ENCODE measurements at places on chromosomes 7 and 10.

DNA sequence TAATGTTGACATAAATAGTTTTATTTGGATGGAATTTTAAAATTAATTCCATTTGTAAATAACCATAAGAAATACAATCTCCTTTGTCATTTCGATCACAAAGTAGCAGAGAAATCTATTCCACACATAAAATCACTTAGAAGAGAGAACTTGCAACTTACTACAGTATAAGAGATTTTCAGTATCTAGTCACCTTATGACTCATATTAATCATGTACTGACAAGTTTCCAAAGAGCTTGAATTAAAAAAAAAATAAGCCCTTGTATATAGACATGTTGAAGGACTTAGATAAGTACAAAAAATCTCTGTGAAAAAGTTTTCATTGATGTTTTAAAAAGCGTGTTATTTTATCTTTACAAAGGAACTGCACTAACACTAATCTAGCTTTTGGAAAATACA lies 207.1 kb upstream of the ETV1 start:
- DNase-seq, result no peak

DNA sequence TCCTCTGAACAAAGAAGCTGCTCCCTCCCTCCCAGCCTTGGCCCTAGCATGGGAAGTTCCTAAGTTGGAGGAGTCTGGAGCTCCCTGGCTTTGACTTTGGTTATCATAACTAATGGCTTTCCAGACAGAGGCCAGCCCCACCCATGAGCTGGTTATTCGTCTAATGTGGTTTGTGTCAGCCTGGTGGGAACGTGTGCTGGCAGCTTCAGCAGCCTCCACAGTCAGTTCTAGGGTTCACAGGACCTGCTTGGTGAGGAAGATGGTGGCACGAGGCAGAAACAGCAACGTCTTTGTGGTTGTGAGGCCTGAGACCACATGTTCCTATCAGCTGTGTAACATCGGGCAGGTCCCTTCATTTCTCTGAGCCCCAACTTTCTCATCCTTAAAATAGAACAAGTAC lies 103.1 kb downstream of the PAXIP1 start:
- no peak for DNase-seq

DNA sequence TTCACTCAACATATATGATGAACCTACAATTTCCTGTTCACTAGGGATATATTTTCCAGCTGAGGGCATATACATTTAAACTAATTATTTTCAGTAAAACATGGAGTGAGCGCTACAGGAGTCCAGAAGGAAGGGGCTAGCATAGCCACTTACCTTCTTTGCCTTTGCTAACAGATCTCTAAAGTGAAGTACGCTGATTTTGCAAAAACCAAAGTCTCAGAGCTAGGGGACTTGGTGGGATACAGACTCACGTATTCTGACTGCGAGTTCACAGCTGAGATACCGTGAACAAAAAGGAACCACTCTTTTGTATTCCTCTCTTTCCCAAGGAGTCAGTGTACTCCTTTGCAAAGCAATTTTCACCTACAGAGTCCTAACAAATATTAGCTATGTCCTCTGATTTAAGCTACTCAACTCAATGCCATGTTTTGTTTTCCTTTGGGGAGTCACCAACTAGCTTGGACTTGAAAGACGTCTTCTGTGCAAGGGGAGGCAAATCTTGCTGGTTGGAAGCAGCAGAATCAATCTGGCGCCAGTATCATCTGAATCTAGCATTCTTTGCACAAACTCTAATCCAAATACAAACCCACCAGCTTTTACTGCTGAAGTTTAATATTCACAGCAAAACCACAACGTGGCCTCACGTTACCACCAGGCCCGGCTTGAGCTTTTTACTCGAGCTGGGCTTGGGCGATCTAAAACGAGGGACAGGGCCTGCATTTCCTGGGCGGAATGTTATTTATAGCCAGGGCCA lies 657 bp downstream of the CDNF start:
- DNase-seq, result no peak

DNA sequence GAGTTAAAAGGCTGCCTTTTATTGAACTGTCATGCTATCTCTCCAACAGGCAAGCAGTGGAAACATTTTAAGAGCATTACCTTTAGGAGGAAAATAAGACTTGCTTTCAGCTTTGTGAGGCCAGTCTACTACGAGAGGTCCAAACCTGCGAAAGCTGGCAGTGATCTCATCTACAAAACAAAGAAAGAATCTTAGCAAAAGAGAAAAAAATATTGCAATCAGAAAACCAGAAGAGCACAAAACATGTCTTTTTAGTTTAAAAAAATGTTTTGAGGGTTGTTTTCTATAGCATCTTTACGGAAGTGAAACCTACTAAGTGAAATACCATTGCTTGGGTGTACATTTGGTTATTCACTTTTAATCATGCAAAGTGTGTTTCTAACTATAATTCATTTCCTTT lies 147.9 kb downstream of the CPEB3 start:
- no peak for DNase-seq

DNA sequence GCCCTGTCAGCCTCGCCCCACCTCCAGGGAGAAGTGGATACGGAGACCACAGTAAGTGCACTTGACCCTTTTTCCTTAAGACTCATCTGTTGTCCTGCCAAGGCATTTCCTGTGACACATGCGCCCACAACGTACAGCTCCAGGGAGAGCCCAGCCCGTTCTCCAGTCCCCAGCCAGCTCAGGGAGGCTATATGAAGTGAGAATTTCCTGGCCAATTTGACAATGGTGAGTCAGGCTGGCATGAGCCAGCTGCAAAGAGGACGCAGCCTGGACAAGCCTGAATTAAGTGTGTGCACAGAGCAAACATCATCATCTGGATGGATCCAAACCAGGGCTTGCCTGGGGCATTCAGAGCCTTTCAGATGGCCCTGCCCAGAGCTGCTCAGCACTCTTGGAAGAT lies 244.8 kb downstream of the KCNMA1 start:
- no peak for DNase-seq

GRCh38 chr10:74855027-74855426 lies 28.6 kb downstream of the KAT6B start:
- DNase-seq, result no peak

GRCh38 chr10:34547695-34548094 lies 267.4 kb downstream of the PARD3 start:
- no peak for DNase-seq

DNA sequence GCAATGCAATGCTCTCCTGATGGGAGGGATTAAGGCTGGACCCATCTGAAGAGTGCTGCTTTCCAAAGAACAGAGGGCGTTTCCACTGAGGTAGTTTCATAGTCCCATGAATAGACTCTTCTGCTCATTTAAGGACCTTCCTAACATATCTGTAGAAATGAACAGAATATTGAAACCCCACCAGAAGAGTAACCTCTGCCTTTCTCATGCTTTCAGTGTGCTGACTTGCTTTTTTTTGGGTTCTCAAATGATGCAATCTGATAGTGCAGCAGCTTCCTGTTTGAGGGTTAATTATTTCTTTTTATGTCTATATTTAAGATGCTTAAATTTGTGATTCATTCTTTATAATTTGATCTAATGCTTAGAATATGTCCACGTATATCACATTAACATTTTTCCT lies 82.2 kb downstream of the GATA3 start:
- no peak for DNase-seq

- no peak for DNase-seq
Measured at GRCh38 chr7:38171623-38172391, 6.2 kb upstream of the STARD3NL start.

GRCh38 chr10:91551856-91552255 lies 81.0 kb downstream of the PPP1R3C start:
- no peak for DNase-seq

GRCh38 chr10:88245974-88246511 lies 337.1 kb downstream of the RNLS start:
- DNase-seq, result no peak

DNA sequence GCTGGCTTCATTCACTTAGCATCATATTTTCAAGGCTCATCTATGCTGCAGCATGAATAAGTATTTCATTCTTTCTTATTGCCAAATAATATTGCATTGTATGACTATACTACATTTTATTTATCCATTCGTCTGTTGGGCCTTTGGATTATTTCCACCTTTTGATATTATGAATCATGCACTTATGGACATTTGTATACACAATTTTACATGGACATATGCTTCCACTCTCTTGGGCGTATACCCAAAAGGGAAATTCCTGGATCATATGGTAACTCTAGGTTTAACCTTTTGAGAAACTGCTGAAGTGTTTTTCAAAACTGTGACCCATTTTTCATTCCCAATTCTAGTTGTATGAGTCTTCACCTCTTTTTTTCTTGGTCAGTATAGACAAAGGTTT lies 80.3 kb upstream of the GNAI1 start:
- DNase-seq, result no peak
